ENCODE measurements at places on chromosomes 1 and 21.

DNA sequence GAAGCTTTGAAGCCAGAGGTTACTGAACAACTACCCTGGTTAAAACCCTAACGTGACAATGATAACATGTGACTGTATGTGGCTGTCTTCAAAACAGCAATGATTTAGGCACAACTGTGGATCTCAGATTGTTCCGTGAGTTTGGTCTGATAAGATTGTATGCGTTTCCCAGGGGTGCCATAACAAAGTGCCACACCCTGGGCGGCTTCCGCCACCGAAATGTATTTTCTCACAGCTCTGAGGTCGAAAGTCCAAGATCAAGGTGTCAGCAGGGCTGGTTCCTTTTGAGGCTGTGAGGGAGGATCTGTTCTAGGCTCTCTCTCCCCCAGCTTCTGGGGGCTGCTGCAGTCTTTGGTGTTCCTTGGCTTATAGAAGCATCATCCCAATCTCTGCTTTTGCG is 29.5 kb upstream of the ERG start:
- DNase-seq = no peak

DNA sequence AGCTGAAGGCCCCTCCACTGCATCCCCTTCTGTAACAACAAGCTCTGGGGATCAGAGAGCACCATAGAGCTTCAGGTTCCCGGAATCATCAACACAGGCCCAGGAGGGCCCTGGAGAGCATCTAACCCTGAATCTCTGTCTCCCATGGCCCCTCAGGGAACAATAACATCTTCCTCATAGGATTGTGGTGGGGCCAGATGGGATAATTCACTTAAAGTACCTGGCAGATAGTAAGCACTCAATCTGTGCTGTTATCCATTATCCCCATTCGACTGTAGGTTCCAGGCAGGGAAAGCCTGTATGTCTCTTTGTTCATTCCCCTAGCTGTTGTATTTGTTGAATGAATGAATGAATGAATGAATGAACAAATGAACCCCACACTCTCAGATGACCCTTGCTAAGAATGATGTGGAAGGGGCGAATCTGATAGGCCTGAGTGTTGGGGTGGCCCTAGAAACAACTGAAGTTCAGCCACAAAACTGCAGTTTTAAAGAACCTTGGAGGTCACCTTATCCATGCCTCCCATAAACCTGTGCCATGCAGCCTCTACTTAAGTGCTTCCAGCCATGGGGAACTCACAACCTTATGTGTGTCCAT is 14.5 kb downstream of the LAPTM5 start:
- no peak for DNase-seq

GRCh38 chr21:14988760-14989159 is 76.0 kb downstream of the NRIP1 start:
- DNase-seq = no peak

GRCh38 chr1:3491291-3492246 is 37.1 kb downstream of the ARHGEF16 start:
- peak; percentile 89 for DNase-seq

DNA sequence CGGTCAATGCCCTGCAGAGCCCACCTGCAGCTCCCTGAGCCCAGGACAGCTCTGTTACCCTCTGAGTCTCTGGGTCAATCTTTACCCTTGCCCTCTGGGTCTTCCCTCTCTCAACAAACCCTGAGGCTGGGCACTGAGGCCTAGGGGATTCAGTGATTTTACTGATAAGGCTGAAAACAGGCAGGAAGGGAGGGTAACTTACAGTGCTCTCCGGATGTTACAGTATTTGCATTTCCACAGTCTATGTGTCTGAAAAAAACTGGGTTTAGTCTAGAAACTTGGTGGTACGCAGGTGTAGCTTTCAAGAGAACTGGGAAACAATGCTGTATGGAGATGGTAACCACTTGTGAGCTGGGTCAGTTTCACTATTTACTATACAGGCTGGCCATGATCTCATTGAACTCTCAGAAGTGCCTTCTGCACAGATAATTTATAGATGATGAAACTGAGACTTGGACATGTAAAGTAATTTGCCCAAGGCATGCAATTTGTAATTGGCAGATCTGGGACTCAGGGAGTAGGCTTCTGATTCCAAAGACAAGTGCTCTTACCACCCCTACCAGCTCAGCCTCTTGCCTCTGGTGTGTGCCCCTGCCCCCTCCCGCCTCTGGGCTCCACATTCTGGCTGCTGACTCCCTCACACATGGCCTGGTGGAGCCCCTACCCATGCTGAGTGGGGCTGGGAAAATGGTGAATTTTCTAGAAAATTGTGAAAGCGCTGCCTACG is 48.8 kb downstream of the TENT5C start:
- no peak for DNase-seq

DNA sequence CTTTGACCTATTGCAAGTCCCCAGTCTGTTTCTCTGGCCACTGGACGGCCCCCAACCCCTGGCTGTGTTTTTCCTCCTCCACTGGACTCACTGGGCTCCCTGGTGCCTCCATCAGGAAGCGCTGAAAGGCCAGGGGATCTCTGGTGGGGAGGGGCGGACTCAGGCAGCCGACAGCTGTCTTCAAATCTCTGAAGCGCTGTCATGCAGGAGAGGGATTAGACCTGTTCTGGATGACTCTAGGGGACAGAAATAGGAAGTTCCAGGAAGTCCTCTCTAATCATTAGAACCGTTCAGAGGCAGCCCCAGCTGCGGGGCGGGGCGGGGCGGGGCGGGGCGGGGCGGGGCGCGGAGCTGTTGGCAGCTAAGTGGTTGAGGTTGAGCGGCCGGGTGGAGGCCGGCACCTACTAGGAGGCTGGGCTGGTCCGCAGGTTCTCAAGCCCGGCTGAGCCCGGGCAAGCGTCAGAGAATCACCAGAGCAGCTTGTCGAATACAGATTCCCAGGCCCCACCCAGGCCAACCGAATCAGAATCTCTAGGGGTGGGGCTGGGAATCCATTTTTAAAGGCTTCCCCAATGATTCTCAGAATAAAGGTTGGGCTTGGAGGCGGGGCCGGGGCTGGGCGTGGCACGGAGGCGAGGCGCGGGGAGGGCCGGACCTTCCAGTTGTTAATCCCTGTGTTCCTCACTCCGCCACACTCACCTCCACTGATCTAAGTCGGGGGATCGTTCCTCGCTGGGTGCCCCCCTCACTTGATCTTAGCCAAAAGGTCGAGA is 11.4 kb upstream of the PHLDA3 start:
- DNase-seq = peak; percentile 60

GRCh38 chr1:162040657-162041056 is 17.0 kb upstream of the OLFML2B start:
- no peak for DNase-seq

DNA sequence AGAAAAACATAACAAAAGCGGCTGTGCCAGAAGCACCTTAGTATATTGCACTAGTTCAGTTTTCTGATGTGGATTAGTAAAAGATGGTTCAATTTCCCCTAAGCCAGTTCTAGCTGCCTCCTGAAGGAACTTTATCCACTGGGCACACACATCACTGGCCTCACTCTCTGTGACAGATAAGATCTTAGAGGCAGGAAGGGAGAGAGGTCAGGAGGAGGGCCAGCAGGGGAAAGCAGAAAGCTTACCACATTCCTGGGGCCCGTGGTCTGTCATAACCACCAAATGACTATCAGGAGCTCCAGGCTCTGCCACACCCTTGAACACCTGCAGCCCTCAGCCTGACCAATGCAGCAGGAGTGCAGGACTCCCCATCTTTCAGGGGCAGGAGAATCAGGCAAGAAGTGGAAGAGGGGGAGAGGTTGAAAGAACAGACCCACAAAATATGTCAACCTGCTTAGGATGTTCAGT is 37.8 kb downstream of the LRRC71 start:
- DNase-seq = no peak

GRCh38 chr1:30743584-30744059 is 14.0 kb downstream of the LAPTM5 start:
- DNase-seq = peak; percentile 58

DNA sequence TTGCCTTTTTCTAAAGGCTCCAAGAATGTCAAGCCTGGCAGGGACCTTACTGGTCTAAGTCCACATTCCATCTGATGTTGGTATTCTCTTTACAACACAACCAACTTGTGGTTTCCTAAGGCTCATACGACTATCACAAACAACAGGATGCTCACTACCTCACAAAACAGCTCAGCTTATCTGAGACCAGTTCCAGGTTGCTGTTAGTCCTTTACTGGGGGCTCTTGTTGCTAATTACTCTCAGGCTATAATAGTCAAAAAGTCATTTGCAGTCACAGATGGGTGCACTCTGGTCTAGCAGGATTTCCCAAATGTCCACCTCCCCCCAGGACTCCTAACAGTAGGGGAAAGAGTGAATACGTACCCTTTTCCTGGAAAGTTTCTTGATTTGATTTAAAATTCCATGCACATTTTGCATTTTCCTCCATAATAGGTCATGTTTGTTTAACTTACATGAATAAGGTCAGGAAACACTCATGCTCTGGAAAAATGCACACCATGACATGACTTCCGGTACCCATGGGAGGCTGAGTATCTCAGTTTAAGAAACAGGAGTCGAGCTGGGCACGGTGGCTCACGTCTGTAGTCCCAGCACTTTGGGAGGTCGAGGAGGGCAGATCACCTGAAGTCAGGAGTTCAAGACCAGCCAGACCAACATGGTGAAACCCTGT is 16.0 kb downstream of the LCK start:
- no peak for DNase-seq

- DNase-seq = no peak
Observed at GRCh38 chr1:15799928-15800835, 7.3 kb downstream of the UQCRHL start.

GRCh38 chr1:84598418-84598817 is 24.2 kb upstream of the CTBS start:
- DNase-seq = no peak

DNA sequence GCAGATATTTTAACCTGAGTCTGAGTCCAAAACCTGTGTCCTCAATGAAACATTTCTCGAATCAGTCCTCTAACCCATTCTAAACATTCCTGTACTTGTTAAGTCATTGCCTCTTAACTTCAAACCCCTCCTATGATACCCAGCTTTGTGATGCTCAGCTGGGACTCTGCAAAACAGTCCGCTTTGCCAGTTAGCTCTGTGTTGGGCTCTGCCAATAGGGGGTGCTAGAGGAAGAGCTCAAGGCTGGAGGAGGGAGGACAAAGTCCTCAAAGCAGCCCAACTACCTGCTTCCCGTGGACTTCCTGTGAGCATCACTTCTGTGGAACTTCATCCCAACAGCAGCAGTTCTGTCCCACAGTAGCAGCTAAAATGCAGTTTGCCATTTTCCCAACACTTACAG is 38.1 kb upstream of the SYT14 start:
- no peak for DNase-seq

DNA sequence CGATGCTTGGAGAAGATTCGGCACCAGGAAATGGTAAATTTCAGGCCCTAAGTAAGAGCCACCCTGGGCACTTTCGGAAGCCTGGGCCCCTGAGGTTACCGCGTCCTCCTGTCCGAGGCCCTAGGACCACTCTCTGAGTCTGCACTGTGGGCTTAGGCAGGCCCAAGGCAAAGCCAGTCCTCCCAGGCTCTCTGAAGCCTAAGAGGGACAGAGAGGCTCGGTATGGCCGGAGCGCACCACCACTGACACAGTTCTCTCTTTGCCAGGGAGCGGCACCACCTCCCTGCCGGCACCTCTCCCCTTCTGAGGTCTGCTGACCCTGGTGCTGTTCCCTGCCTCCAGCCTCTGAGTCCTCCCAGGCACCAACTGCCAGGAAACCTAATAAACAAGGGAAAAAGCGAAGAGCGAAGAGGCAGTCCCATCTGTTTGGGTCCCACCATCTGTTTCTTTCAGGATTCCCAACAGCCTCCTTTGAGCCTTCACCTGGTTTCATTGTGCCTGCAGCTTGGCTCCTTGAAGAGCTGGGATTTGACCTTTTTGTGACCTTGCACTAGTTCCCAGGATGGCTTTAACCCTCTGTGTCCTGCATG is 57.7 kb downstream of the VWA5B1 start:
- DNase-seq = no peak

DNA sequence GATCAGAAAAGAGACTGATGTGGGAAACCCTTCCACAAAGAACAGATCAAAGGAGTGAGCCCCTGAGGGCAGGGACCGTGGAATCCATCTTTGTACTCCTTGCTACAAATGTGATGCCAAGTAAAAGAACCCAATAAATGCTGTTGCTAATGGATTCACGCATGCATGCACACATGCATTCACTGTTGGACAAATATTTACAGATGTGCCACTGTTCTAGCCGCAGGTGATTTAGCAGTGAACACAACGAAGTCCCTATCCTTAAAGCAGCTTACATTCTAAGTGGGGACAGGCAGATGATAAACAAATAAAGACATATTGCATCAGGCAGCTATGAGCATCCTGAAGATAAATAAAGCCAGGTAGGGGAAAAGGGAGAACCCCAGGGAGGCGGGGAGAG is 67.8 kb downstream of the ITPKB start:
- DNase-seq = no peak

GRCh38 chr1:92820024-92820423 is 11.8 kb upstream of the RPL5 start:
- DNase-seq = no peak

- no peak for DNase-seq
Observed at GRCh38 chr1:161791904-161792655, 26.0 kb downstream of the ATF6 start.

DNA sequence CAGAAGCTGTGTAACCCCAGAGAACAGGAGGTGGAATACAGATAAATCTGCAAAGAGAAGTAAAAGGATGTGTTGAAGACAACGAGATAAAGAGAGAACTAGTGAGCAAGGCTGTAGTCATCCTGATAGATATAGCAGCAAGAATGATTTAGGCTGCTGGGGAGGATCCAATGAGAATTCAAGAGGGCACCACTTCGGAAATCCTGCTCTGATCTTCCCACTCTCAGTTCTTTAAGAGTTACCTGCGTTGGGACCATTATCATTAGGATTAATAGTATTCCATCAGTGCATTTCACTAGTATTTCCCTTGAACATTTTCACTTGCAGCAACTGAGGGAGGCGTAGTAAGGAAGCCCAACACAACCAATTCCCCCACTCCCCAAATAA is at the start of gene BRINP3:
TSS of gene BRINP3 (minus strand) at position 103 of the 387 bp plus-strand sequence.
- no peak for DNase-seq

DNA sequence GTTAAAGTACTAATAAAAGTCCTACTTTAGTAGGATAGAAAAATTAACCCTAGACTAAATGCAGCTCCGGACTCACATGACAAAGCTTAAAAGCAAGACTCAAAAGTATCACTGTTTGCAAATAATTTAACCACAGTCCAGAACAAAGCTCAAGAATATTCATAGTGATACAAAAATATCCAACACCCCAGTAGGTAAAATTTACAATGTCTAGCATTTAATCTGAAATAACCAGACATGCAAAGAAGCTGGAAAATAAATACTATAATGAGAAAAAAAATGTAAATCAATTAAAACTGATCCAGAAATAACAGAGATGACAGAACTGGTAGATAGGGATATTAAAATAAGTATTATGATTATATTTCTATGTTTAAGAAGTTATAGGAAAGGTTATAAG is 67.0 kb downstream of the KIAA0319L start:
- DNase-seq = no peak

DNA sequence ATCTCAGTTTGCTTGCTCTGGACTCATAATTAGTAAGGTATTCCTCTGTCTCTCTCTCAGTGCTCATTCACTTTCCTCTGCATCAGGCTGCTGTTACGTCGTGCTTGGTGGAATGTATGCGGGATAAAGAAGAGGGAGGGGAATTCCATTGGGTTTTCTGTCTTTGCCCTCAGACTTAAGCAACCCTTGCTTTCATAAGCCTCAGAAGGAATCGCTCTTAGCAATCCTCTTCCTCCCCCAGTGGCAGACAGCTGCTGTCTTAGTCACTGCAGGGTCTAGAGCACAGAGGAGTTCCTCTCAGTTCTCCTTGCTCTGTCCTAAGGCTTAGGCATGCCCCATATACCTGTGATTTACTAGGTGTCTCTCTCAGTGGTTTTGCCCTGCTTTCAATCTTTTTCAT is 19.1 kb upstream of the NTMT2 start:
- DNase-seq = no peak

- DNase-seq = no peak
Observed at GRCh38 chr1:115506924-115507589, 134.7 kb upstream of the VANGL1 start.

- DNase-seq = no peak
Observed at GRCh38 chr1:20538760-20539551, 13.4 kb upstream of the FAM43B start.
